Aorta (tissue), 5 donors: ENCODE measurements at places on chromosomes 7 and 10. TPM values are rescaled to one million over a fixed set of nuclear protein-coding genes. Genes with fewer than 3 reads are reported as not detected.

DNA sequence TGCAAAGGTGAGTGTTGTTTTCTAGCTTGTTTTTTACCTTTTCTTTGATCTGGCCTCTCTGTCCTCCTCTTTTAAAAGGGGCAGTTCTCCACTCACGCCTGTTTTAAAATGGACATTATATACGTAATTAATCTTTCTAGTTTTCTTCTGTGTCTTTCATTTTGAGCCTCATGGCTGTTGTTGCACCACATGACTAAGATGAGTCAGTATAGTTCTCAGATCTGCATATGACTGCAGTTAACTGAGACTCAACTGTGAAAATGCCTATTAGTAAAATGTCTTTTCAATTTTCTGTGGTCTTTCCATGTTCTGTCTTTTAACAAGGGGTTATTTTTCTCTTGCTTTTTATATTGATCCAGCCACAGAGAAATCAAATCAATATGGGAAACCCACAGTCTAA is 296.1 kb downstream of the CDK14 start:
- H3K4me1 ChIP-seq = no peaks in the 10 kb centered on the region
- no peaks in the 10 kb centered on the region for H3K27me3 ChIP-seq
- H3K36me3 ChIP-seq = no peaks in the 10 kb centered on the region
- no peak overlapping the region for H3K4me3 ChIP-seq

GRCh38 chr7:52325237-52325636 is 710.2 kb upstream of the POM121L12 start:
- no peaks in the 10 kb centered on the region for H3K4me1 ChIP-seq
- no peak for DNase-seq
- H3K27ac ChIP-seq = no peak overlapping the region
- H3K27me3 ChIP-seq = no peaks in the 10 kb centered on the region
- no peak overlapping the region for H3K4me3 ChIP-seq

- H3K4me1 ChIP-seq = peaks cover 7% of the 10 kb centered on the region
- H3K27ac ChIP-seq = peak overlapping the region; percentile 97
- DNase-seq = peak; percentile 85
These were observed 56.5 kb upstream of the PCGF5 start for GRCh38 chr10:91163869-91164474.

GRCh38 chr10:9024210-9024609 is 969.7 kb downstream of the GATA3 start:
- H3K27me3 ChIP-seq = no peaks in the 10 kb centered on the region
- no peak for DNase-seq
- no peak overlapping the region for H3K27ac ChIP-seq
- no peak overlapping the region for H3K4me3 ChIP-seq

- H3K4me1 ChIP-seq = no peaks in the 10 kb centered on the region
- no peak overlapping the region for H3K4me3 ChIP-seq
- no peaks in the 10 kb centered on the region for H3K36me3 ChIP-seq
- H3K27me3 ChIP-seq = no peaks in the 10 kb centered on the region
These were observed 143.6 kb upstream of the PRR15 start for GRCh38 chr7:29420011-29420410.

- H3K27me3 ChIP-seq = no peaks in the 10 kb centered on the region
- no peak overlapping the region for H3K27ac ChIP-seq
- no peak overlapping the region for H3K4me3 ChIP-seq
These were observed 174.1 kb downstream of the KCNMA1 start for GRCh38 chr10:77463499-77463898.

KCNH2 gene
- total RNA-seq = 2.4 TPM

ANXA8L1 gene
- total RNA-seq = not detected
